Activated naive CD4-positive, alpha-beta T cell treated with anti-CD3 and anti-CD28 coated beads for 36 hours (primary cell): ENCODE measurements at places on chromosomes 6 and 20. TPM values are rescaled to one million over a fixed set of nuclear protein-coding genes. Genes with fewer than 3 reads are reported as not detected.

- DNase-seq = no peak
Measured at GRCh38 chr20:62583424-62583920, 58.8 kb upstream of the SLCO4A1 start.

- peak; percentile 32 for DNase-seq
Measured at GRCh38 chr6:31663961-31664789, 622 bp downstream of the GPANK1 start.

DNA sequence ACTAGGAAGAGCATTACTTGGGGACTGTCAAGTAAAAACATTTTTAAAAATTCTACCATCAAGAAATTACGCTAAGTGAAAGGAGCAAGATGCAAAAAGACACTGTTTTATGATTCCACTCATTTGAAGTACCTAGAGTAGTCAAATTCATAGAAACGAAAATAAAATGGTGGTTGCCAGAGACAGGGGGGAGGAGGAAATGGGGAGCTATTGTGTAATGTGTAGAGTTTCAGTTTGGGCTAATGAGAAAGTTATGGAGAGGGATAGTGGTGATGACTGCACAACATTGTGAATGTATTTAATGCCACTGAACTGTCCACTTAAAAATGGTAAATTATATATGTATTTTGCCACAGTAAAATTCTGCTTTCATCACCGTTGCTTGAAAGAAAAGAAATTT lies 83.8 kb downstream of the UST start:
- no peak for DNase-seq

ZFAND3 gene
- 35.3 TPM for total RNA-seq

FAM209B gene
- 0.95 TPM for total RNA-seq

LST1 gene
- 11.5 TPM for total RNA-seq
